ENCODE measurements at places on chromosomes 11 and 22.

DNA sequence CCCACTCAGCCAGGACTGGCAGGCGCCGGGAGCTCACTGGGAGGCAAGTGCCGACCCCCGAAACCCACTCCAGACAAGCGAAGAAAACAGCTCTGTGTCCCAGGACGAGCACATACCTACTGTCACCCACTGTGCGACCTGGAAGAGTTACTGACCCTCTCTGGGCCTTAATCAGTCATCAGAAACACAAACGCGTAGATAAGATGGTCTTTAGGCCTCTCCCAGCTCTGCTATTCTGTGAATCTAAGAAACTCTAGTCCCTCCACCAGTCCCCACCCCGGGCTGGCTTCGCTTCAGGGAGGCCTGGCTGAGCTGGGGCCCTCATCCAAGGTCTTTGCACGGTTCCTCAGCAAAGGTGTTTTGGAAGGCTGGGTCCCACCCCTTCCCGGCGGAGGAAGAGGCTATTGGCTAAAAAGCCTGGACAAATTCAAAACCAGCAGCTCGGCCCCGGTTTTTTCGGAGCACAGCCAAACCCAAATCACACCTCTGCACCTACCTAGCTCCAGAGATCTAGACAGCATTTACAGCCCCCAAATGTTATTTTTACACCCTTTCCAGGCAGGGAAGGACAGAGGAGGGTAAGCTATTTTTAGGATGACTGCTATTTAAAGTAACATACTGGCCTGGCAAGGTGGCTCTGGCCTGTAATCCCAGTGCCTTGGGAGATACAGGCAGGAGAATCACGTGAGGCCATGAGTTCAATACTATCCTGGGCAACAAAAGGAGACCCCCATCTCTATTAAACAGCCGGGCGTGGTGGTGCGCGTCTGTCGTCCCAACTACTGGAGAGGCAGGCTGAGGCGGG is 13.2 kb upstream of the HDHD5 start:
- no peak for DNase-seq

GRCh38 chr22:19394274-19395050 is 37.1 kb downstream of the HIRA start:
- no peak for DNase-seq

- no peak for DNase-seq
These were observed 445.8 kb downstream of the OPCML start for GRCh38 chr11:133086518-133086917.

DNA sequence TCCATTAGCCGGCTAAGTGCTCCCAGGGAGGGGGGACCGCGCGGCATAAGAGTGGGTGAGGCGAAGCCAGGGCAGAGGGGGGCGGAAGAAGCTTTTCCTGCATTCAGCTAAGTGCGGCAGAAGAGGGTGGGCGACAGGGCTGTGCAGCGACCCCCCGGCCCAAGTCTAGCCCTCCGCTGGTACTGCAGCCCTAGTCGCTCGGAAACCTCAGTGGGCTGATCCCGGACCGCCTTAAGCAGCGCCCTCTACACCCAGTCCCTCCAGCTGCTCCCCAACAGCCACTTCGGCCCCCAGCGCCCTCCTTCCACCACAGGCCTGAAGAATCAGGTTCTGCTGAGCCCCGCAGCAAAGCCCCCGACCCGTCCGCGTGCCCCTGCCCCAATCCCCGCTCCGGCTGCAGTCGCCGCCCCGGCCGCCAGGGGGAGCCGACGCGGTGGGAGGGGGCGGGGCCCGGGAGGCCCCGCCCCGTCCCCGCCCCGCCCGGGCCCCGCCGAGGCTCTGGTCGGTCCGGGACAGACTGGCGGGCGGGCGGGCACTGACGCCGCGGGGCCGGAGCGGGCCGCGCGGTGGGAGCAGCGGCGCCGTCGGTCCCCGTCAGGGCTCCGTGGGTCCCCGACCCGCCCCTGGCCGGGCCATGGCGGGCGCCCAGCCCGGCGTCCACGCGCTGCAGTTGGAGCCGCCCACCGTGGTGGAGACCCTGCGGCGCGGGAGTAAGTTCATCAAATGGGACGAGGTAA is at the start of gene PLCB3:
TSS of gene PLCB3 (plus strand) at position 515 of the 737 bp plus-strand sequence. CDS start at position 635, 120 bp downstream.
- DNase-seq, result no peak

GRCh38 chr22:20128902-20129746 is 2.5 kb upstream of the ZDHHC8 start:
- no peak for DNase-seq

- DNase-seq, result no peak
These were observed 3.6 kb upstream of the CDC42EP1 start for GRCh38 chr22:37556710-37557109.

DNA sequence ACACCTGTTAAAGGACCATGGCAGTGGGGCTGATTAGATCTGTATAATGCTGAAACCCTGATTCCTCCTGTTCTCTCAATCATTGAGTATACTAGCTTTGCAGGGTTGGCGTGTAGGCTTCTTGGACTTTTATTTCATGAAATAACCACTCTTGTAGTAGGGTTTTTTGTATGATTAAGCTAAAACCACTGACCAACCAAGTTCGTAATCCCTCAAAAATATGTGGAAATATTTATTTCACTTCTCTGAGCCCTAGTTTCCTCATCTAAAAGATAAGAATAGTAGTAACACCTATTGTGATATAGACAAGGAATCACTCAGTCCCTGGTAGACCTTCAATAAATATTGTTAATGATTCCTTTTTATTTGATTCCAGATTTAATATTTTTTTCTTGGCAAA is 4.2 kb downstream of the API5 start:
- no peak for DNase-seq

DNA sequence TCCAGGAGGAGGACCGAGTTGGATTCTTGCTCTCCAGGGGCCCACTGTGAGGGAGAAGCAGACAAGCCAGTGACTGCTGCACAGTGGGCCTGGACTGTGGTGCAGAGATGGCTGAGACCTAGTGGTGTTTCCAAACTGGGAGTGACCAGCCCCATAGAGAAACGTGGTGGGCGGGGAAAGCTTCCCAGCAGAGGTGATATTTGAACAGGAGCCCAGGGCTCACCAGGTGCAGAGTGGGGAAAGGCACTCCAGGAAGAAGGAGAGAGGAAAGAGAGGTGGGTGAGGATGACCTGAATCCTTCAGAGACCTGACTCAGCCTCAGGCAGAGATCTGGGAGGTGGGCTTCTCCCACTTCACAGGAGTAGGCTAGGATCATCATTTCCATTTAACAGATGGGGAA is 52.1 kb upstream of the RASD2 start:
- no peak for DNase-seq

- DNase-seq, result no peak
These were observed 16.8 kb downstream of the RAB30 start for GRCh38 chr11:83054904-83055380.

- DNase-seq, result no peak
These were observed 15.3 kb upstream of the CNTF start for GRCh38 chr11:58606930-58607714.

- DNase-seq, result no peak
These were observed 1420.3 kb downstream of the BRD1 start for GRCh38 chr22:48407256-48407955.

GRCh38 chr11:110160016-110160415 is 66.8 kb downstream of the ZC3H12C start:
- DNase-seq, result no peak

All from cortex of kidney (tissue), 1 donor.